ENCODE measurements at places on chromosomes 1 and 21. TPM values are rescaled to one million over a fixed set of nuclear protein-coding genes. Genes with fewer than 3 reads are reported as not detected.

DNA sequence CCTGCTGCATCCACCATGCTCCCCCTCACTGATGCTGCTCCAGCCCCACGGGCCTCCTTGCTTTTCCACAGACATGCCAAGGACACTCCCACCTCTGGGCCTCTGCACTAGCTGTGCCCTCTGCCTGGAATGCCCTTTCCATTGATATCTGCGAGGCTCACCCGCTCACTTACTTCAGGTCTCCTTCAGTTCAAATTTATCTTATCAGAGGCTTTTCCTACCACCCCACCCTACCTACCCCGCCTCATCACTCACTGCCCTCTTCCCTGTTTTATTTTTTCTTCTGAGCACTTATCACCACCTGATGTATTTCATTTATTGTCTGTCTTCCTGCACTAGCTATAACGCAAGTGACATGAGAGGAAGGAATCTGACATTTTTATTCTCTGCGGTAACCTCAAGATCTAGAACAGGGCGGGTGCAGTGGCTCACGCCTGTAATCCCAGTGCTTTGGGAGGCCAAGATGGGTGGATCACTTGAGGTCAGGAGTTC lies 7.0 kb downstream of the HSPG2 start:
- DNase-seq: no peak

- no peak for DNase-seq
Observed at GRCh38 chr1:233543338-233544255, 70.3 kb upstream of the KCNK1 start.

DNA sequence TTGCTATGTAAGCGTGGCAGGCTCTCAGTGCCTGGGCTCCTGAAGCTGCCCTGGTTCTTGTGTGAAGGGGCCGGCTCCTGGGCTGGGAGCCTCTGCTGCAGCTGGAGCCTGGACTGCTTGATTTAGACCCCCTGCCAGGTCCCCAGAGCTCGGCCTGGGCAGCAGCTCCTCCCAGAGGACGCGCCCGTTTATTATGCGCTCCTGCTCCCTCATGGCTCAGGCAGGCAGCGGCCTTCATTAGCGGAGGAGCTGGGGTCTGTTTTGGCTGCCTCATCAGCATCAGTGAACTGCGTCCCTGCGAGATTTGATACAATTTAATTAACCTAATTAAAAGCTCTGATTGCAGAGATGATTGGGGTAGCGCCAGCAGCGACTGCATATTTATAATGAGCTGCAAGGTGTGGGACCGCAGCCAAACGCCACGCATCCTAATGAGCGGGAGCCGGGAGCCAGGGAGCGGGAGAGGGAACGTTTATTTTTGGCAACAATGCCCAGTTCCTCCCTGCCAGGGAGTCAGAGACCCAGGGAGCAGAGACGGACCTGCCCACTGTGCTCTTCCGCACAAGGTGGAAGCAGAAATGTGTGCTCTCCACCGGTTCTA lies 16.6 kb downstream of the UTP11 start:
- no peak for DNase-seq

DNA sequence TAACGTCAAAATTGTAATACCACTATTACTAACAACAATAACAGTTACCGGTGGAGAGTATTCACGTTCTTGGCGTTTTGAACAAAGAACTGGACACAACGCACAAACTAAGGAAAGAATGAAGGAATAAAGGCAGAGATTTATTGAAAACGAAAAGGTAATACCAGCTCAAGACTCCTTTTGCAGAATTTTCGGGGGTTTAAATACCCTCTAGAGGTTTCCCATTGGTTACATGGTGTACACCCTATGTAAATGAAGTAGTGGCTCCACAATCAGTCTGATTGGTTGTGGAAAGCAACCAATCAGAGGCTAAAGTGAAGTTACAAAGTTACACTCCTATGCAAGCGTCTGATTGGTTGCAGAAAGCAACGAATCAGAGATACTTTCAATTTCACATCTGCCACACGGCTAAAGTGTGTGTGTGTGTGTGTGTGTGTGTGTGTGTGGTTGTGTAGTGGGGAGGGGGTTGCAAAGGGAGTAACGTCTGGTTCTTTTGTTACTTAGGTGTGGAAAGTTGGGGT lies 1.1 kb upstream of the GTF2B start:
- peak; percentile 54 for DNase-seq

- no peak for DNase-seq
Observed at GRCh38 chr1:183443466-183443865, 25.3 kb upstream of the NMNAT2 start.

GRCh38 chr1:156655151-156655903 lies 13.4 kb downstream of the BCAN start:
- DNase-seq: no peak

DNA sequence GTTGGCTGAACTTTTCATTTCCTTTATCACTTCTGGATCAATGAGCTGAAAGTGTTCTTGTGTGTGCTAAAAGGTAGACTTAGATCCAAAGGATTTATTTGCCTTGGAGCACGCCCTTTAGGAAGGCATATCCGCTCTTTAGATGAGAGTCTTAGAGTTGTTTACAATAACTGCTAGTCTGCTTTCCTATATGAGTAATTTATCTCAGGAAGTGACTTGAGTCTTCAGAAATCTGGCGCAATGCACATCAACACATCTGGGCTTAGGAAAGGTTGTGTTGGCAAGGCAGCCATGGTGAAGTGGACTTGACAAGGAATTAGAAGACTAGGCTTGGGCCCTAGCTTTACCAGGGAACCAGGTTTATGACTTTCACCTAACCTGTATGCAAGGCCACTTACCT lies 204.1 kb upstream of the PTGFR start:
- no peak for DNase-seq

DNA sequence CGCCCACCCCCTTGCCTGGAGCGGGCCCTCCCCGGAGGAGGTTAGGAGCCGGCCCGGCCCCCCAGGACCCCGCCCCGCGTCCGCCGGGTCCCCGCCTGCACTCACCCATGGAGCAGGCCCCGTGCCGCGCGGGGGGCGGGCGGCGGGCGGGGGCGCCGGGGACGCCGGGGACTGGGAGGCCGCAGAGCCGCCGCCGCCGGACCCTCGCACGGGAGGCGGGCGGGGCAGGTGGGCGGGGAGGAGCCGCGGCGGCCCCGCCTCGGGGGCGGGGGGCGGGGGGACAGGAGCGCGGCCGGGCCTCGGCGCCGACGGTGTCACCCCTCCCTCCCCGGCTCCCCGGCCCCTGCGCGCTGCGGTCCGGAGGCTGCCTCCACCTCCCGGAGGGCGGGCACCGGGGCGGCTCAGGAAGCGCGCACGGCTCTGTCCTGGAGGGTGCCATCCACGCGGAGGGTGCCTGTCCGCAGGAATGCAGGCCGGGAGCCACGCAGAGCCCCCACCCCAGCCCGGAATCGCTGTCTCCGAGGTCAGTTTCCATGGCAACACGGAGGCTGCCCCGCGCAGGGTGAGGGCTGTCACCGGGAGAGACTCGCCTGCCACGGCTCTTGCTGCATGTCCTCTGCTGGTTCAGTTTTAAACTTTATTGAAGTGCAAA lies 5.9 kb upstream of the PLEKHG5 start:
- no peak for DNase-seq

GRCh38 chr1:174815474-174815908 lies 184.3 kb upstream of the CACYBP start:
- DNase-seq: no peak

- no peak for DNase-seq
Observed at GRCh38 chr1:175132436-175132835, 60.1 kb downstream of the KIAA0040 start.

DNA sequence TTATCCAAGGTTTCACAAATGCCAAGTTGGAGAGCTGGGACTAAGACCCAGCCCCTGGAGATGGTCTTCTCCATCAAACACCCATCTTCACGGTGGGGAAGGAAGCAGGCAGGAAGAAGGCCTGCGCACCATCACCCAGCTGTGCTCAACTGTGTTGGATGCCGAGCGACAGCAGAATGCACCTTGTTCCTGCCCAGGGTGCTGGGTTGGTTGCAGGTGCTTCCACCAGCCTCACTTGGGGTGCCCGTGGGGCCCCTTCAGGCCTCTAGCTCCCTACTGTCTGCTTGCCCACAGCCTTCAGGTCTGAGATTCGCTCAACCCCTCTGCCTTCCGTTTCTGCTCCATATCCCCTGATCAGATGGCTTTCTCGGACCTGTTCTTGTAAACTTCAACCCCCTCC lies 42.5 kb downstream of the OLFML2B start:
- DNase-seq: no peak

DNA sequence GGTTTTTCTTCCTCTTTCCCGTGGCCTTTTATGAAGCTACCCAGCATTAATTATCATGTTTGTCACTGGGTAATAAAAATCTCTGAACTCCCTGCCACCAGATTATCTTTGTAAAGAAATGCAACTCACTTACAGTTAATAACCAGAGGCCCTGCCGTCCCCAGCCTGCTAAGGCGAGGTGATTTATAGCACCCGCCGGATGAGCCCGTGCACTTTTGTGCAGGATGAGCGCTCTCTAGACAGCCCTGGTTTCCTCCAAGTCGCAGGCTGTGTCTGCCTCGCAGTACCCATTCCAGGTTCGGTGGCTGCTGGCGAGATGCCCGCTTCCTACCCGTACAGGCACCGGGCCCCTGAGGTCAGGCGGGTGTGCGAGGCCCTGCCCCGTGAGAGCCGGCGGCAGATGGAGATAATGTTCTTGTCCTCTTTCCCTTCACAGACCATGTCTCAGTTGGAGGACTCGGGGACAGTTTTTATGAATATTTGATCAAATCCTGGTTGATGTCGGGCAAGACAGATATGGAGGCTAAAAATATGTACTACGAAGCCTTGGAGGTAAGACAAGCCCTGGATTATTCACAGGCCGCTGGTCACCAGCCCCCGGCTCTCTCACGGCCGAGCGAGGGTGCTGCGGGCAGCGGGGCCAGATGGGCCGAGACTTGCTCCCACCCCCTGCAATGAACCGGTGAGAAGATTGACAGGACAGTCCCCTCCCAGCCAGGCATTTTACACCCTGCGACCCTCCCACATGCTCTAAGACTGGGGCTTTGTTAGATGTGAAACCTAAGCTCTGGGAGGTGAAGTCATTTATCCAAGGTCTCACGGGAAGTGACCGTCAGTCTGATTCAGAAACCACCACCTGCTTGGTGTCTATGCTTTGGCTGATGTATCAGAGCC lies 28.5 kb upstream of the SELENON start:
- DNase-seq: peak; percentile 74

DNA sequence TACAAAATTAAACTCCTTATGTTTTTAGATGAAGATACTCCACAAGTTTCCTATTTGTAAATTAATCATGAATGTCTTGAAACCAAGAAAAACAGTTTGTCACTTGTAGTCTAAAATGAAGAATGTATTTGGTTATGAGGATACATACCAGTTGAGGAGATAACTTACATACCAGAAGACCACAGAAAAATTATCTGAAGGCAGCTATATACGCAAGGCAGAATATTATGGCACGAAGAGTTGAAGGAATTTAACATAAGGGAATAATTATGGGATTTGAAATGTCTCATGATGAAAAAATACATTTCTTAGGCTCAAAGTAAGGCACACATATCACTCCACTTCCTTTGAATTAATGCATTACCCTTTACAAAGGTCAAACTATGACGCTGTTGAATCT lies 73.3 kb downstream of the IFI44 start:
- DNase-seq: no peak

DNA sequence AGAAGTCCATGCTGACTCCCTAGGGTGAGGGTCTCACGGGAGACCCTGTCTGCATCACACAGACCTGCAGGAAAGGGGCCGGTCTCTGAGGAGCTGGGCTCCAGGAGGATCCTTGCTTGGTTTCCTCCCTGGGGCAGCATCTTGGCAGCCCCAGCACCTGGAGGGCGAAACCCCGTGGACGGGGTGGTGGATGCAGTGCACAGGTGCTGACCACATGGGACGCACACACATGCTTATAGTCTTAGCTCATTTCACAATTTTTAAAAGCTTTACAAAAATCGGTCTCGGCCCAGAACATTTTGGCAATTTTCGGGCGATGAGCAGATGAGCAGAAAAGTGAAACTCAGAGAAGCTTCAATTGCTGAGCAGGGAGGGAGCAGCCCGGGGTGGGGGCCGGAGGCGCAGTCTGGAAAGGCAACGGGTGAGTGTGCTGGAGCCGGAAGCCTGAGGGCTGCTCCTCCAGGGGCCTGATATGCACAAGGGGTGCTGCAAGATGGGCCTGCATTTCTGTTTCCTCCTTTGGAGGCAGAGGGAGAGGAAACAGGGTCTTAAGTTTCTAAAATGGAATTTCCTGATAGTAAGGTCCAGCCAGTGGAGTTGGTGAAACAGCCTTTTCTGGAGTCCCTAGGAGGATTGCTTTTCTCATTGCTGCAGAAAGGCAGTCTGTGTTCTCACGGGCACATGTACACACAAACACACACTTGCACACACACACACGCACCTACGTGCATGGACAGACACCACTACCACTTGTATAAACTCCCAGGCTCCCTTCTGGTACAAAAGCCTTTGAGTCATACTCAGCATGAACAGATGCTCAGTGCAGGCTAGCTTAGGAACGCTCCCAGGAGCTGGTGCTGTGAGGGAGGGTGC lies 60.6 kb downstream of the SCCPDH start:
- DNase-seq: peak; percentile 40

- DNase-seq: peak; percentile 95
Observed at GRCh38 chr1:209805875-209806760, at the start of gene IRF6. IRF6 (minus strand) TSS chr1:209806142; CDS start chr1:209801413, 4,729 bp downstream.

DNA sequence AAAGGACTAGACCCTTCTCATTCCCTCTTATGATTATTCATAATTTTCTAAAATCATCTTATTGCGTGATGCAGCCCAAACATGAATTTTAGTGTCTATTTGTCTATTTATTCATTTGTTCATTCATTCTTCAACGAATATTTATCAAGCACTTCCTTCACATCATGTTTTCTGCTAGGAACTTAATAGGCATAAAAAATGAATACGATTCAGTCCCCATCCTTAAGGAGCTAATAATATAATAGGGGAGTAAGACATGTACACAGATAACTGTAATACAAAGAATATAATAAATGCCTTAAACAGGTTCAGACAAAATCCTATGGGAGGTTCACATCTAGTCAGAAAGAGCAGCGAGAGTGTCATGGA lies 20.2 kb downstream of the BCL9 start:
- no peak for DNase-seq

DNA sequence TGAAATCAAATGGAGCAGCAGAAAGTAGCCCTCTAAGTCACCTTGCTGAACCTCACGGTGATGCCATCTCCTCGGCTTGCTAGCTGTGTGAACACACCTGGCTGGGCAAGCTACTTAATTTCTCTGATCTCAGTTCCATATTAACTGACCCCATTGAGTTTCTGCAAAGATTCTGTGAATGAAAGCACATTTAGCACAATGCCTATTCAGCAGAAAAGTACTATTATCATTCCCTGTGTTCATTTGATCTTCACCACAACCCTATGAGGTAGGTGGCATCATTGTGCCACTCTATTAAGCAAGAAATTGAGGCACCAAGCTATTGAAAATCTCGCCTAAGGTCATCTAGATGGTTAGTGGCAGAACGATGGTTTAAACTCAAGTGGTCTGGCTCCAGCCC lies 130.1 kb upstream of the HOOK1 start:
- DNase-seq: no peak

GLRX2 gene
- total RNA-seq: 13.2 TPM

HES2 gene
- 0.13 TPM for total RNA-seq

TFAP2E gene
- total RNA-seq: 0.13 TPM

Data from left lobe of liver (tissue), 2 donors.